ENCODE measurements at places on chromosomes 5 and 9.

DNA sequence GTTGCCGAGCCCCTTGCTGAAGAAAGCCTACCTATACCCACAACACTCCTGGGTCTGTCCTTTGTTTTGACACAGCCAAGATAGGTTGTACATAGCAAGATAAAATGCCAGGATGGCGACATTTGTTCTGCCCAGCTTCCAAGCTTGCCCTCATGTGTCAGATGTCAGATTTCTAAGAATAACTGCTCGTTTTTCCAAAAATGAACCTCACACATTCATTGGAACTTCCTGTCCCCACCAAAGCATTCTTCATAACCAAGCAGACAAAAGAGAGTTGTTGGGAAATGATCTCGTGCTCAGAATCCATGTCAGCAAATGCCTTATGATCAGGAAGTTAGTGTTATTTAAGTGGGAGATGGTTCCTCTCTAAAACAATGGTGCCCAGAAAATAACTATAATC, 210.1 kb downstream of the ZNF608 start:
- no peak for DNase-seq

DNA sequence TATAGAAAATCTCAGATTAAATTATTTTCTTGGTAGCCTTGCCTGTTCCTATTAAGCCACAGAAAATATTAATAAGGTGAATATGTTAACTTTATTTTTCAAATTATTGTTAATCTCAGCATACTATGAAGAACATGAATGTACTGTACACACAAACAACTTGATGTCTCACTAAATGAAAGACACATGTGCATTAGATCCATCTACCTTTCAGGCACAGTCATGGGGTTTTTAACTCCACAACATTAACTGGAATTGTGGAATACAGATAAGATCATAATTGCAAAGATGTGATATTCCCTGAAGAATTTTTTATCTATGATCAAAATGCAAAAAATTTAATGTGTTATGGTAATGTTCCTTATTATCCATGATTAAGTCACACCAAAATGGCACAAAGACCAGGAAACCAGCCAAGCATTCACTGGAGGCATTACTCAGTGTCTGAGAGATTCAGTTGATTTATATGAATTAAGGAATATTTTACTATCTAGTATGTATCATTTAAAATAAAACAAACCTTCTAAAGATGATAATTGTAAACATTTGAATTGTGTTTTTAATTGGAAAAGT, 150.0 kb upstream of the VCAN start:
- DNase-seq, result no peak

DNA sequence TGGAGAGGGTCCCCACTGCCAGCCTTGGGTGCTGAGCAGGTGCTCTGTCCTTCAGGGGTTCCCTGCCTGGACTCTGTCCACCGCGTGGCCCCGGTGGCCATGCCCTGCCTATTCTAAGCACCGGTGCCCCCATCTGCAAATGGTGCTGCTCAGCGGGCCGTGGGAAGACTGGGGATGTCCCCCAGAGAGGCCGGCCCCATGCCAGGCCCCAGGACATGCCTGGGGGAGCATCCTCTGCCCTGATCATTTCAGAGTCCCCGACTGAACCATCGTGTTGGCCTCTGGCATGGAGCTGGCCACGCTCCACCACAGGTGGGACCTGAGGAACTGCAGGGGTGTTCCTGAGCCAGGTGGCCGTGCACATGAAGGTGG, 64.7 kb downstream of the RXRA start:
- no peak for DNase-seq

GRCh38 chr5:20446121-20446520, 458.1 kb upstream of the CDH18 start:
- no peak for DNase-seq

DNA sequence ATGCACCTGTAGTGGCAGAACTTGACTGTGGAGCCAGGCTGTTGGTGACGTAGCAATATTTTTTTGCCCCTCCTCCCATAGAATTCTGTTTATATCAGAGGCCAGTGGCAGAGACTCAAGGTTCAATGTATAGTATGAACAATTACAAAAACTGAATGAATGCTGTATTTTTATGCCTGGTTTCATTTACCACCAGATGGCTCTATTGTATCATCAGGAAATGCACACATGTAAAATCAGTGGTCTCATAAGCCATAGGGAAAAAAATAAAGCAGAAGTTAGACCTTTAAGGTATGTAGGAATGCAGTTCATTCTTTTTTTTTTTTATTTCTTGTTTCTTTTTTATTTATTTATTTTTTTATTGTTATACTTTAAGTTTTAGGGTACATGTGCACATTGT, 43.6 kb downstream of the CCDC192 start:
- DNase-seq, result no peak

DNA sequence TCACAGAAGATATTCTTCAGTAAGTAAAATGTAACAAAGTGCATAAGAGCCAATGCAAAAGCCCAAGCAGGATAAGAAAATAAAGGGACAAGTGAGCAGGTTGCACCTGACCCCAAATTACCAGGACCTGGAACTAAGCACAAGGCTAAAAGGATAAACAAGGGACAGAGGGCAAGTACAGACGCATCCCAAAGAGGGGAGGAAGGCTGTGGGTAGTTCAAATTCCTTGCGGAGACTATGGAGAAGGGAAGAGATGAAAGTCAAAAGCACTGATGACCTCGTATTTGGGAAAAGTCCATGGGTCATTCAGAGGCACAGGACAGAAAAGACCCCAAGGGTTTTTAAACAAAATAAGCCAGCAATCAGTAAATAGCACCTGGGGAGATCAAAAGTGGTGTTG, 11.8 kb downstream of the ELAVL2 start:
- DNase-seq, result no peak

DNA sequence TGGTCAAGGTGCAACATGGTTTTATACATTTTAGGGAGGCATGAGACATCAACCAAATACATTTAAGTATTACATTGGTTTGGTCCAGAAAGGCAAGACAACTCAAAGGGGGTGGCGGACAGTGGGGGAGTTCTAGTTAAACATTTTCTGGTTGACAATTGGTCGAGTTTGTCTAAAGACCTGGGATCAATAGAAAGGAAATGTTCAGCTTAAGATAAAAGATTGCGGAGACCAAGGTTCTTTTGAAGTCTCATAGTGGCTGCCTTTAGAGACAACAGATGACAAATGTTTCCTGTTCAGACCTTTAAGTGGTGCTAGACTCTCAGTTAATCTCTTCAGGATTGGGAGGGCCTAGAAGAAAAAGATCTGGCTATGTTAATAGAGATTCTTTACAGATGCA, 47.7 kb upstream of the TTC39B start:
- DNase-seq, result no peak

DNA sequence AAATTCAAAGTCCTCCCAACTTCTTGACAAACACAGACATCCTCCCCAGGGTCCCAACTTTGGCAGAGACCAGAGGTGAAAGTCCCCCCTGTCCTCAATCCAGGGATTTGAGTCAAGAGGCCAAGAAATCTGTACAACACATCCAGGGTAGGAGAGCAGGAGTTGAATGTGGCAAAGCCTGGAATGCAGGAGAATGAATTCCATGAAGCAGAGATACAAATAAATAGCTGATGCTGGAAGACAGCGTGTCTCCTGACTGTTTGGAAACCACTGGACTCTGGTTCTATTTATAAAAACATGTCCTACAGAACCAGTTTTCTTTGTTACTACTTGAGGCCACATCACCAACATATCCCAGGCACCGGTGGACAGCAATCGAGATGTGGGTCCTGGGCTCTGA, 43.7 kb upstream of the SLIT3 start:
- no peak for DNase-seq

GRCh38 chr9:18985996-18986395, 47.0 kb downstream of the SAXO1 start:
- DNase-seq, result no peak

GRCh38 chr5:134503937-134504437, 21.5 kb upstream of the JADE2 start:
- DNase-seq, result no peak

DNA sequence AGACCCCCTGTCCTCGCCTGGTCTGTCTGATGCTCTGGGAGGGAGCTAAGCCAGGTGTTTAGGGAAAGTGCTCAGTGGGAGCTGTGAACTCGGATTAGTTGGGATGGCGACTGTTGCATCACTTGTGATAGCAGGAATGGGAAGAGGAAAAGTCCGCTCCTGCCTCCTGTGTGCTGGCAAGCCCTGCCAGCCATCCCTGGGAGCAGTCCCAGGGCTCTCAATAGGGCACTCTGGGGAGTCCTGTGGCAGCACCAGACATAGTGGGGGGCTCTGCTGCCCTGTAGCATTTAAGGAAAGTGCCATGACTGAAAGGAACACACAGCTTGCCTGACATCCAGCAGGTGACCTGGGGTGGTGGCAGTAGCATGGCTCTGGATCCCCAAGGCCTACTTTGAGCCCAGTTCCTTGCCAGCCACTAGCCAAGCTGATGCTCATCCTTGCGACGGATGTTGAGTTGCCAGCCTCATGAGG, 81.5 kb downstream of the AMBP start:
- no peak for DNase-seq

DNA sequence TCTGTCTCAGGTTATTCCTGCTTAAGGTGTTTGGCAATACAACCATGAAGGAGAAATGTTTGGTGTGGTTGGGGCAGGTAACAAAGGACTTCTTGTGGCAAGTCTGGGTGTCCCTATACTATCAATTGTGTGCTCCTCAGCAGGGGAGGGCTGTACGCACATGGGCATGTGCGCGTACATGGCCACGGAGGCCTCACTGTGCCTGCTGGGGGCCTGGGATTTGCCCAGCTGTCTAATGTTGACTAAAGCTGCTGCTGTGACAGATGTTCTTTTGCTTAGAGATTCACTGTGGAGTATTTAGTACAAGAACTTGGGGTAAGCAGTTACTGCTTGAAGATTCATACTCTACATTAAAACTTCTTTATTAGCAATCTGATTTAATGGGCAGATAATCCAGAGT, 97.5 kb downstream of the HSPA4 start:
- DNase-seq, result peak; percentile 17

GRCh38 chr9:91157883-91158282, 203.8 kb downstream of the AUH start:
- DNase-seq, result no peak

DNA sequence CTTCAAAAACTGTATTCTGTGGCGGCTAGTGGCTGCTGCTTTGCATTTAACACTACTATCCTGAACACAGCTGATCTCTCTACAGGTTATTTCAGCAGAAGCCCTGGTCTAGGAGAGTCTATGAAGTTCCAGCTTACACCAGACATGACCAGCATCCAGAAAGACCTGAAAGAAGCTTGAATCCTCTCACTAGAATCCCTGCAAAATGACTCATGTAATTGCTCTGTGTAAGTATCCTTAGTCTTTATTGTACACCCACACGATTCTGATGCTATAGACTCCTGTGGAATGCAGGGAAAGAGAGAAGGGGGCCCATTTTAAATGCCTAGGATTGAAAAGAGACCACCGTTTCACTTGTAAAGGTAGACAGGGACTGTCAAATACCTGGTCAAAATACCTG, 859 bp upstream of the GRIA1 start:
- no peak for DNase-seq

- DNase-seq, result no peak
Observed at GRCh38 chr5:91121347-91121993, 261.6 kb downstream of the ARRDC3 start.

GRCh38 chr9:32010322-32010721, 374.1 kb upstream of the ACO1 start:
- no peak for DNase-seq

DNA sequence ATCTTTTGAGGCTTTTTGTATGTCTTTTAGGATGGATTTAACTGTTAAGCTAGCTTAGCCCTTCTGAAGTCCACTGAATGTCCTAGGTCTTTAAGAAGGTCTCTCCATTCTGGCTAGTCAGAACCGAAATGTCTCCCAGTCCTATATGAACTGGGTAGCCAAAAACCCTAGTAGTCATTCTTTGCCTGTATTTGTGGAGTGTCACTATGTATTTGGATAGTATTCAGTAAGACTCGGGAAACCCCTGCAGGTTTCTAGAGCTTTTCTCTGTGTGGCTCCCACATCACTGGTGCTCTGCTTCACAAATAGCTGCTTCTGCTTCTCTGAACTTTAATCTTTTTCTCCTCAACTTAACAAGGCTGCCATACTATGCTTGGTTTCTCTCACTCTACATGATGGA, 68.0 kb downstream of the RIC1 start:
- no peak for DNase-seq

- DNase-seq, result no peak
Observed at GRCh38 chr9:76643399-76644117, 120.7 kb upstream of the PCA3 start.

- DNase-seq, result no peak
Observed at GRCh38 chr5:175701797-175702196, 43.9 kb downstream of the HRH2 start.

DNA sequence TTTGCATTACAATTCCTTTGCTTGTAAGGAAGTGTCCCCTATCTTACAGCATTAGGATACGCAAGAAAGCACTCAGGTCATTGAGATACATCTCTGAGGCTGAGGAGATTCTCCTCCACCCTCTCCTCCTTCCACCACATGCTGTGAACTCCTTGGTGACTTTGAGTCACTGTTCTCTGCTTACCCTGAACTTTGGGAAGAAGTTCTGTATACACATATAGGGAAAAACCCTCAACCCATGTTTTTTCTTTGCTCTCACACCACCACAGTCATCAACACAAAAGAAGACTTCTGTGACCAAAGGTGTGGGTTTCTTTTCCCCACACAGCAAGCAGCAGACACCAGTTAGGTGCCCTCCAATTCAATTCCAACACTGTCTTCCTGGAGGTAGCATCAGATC, 38.1 kb downstream of the CNOT6 start:
- DNase-seq, result no peak

DNA sequence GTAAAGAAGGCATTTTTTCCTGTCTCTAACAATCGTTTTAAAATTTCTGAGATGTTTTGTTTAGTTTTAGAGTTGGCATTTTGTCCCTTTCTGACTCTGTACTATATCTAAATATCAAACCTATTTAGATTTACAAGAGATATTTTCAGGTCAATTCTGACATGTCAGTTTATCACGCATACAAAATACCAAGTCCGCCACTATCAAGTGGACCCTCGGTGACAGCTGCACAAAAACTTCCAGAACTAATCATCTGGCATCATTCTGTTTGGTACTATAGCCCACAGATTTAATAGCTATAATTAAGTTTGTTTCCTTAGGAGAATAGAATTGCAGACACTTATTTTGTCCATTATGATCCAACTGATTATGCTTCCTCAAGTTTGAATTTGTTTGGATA, 1278.2 kb downstream of the CDH12 start:
- no peak for DNase-seq

- DNase-seq, result no peak
Observed at GRCh38 chr5:122183788-122184170, 54.4 kb downstream of the ZNF474 start.

- no peak for DNase-seq
Observed at GRCh38 chr5:90017239-90017638, 392.3 kb downstream of the CETN3 start.

DNA sequence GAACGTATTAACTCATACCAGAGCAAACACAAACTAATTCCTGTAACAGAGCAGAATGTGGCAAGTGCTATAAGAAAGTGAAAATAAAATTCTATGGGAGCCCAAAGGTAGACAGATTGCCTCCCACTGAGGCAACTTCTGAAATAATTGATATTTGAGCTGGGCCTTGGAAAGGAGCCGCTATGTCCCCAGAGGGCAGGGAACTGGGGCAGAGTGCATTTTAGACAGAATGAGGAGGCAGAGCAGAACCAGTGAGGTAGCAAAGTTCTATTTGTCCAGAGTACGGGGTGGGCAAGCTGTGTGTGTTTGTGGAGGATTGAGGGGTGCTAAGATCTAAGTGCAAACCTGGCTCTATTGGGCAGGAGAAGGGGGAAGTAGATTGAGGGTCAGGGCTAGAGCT, 19.8 kb downstream of the CDO1 start:
- no peak for DNase-seq
